ENCODE measurements at places on chromosomes 16 and 17.

DNA sequence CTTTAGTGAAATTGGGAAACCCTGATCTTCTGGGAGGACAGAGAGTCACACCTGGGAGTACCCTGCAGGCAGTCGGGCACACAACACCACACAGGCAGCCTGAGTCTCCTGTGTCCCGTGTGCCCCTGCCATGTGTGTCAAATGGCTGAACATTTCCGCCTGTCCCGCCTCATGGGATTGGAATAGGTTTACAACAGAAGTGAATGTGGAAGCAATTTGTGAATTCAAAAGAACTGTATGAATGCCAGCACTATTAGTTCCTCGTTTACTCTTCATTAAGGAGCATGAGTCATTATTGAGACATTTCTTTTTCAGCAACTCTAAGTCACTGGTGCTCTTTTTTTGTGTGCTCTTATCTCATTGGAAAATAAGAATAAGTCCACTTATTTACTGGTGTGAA lies 226.5 kb downstream of the PMP22 start:
- no peak for DNase-seq

DNA sequence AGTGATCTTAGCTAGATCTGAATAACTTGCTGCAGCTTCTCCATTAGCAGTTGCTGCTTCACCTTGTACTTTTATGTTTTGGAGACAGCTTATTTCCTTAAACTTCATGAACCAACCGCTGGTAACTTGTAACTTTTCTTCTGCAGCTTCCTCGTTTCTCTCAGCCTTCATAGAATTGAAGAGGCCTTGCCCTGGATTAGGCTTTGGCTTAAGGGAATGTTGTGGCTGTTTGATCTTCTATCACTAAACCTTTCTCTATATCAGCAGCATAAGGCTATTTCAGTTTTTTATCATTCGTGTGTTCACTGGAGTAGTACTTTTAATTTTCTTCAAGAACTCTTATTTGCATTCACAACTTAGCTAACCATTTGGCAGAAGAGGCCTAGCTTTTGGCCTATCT lies 21.5 kb upstream of the TMEM92 start:
- DNase-seq: no peak

DNA sequence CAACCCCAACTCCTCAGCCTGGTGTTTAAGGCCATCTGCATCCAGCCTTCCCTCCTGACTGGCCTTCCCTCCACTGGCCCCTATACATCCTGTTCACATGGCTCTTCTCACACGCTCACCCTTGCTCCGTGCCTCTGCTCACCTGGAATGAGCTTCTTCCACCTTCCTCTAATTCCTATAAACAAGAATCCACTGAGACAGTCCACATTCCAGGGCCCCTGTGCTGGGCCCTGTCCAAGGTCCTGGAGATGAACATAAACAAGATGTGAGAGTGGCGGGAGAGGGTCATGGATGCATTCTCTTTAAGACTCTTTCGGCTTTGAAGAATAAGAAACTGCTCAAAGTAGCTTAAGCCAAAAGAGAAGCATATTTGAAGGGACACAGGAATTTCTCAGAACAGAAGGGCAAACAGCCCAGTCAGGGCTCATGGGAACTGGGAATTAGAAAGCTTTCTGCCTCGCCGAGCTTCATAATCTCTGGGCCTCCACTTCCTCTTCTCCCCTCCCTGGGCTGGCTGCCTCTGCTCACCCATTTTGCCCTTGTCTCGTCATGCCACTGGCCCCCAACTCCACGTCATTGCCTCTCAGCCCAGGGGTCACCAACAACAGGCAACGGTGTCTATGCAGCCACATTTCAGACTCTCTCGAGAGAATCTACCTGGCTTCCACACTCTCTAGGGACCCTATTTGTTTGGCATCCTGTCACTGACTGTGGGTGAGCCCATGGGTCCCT lies 13.5 kb downstream of the SPPL2C start:
- no peak for DNase-seq

DNA sequence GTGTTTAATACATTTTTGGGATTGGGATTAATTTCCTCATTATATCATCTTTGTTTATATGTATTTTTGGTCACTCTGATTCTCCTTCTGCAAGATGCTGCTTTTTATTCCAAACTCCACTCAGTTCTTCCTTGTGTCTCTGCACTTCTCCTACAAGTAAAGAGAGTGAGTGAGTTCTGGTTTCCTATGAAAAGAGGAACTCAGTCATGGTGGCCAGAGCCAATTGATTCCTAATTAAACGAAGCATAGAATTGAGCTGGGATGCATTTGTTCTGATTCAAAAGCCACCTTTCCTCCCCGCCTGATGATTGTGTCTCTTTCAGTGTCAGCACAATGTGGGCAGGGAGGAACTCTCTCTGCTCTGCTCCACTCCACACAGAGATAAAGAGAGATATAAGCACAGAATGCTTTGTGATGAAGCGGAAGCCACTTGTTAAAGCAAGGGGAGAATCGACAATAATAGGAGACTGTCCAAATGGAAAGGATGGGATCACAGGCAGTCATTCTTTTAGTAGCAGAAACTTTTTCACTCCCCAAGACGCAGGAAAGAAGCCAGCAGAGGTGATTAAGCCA lies 121.3 kb upstream of the GOT2 start:
- no peak for DNase-seq

- DNase-seq: no peak
Observed at GRCh38 chr17:54985476-54985875, 16.9 kb downstream of the STXBP4 start.

GRCh38 chr17:39699818-39700147 lies at the start of gene ERBB2:
ERBB2 (plus strand) TSS chr17:39700064; CDS start chr17:39700239, 175 bp downstream.
- no peak for DNase-seq

DNA sequence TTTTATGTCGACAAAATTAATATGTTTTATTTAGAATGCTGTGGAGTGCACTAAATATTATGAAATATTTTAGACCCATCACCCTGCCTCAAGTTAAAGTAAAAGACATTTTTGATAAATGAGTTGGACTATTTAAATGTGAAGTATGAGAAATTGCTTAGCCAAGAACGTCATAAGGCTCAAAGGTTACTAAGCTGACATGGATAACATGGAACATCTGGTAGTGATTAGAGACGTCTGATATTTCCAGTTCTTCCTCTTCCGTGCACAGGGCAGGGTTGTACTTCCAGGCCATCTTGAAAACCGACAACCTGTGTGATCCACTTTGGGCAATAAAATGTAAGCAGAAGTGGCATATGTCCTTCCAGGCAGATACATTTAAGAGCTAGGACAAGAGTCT lies 7.2 kb upstream of the CCL8 start:
- no peak for DNase-seq

GRCh38 chr16:75264457-75264998 lies 13.1 kb upstream of the BCAR1 start:
- DNase-seq: no peak

- DNase-seq: no peak
Observed at GRCh38 chr17:38702916-38703741, 1.9 kb upstream of the MLLT6 start.

DNA sequence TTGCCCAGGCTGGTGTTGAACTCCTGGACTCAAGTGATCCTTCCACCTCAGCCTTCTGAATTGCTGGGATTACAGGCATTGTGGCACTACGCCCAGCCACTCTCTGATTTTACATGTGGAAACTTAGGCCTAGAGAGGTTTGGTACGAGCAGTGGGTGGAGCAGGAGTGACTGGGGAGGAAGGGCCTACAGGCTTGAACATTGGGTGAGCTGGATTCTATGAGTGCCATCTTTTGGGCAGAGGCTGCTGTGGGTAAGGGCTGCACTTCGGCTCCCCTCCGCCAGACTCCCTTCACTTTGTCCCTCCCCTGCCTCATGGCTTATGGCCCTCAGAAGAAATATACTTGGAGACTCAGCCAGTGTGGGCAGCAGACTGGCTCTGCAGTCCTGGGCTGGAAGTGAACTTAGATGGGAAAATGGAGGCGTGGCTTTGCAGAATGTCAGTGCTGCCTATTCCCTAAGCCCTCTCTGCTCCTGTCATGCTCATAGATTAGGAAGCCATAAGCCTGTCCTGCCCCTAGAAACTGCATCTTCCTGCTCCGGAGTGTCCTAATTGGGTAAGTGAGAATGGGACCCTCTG lies 9.5 kb upstream of the MRC2 start:
- no peak for DNase-seq

DNA sequence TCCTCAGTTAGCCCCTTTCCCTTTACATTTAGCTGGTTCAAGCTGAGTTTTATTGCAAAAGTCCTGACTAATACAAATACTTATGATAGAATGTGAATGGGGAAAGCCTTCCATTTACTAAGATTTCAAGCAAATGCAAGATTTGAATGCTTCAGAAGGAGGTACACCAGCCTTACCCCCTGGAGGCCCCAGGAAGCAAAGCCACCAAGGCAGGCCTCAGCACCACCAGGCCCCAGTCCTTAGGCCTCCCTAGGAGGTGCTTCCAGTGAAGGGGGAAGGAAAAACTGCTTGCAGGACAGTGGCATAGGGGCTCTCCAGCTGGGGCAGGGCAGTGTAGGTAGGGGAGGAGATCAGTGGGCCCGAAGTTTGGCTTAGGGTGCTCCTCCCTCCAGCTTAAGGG lies 7.3 kb upstream of the PRPSAP2 start:
- DNase-seq: no peak

DNA sequence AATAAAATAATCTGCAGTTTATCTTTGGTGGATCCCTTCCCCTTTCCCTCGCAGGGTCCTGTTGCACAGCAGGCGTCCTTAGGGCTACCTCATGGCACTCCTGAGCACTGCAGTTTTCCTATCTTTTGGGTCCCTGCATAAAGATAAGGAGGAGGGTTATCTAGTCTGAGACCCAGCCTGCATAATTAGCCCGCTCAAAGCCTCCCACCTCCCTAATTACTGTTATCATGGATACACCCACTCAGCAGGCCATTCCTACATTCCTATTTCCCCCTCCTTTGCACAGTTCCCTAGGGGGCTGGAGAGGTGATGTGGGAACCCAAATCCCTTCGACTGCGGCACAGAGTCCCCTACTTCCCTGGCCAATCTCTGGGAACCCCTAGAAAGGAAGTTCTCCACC lies 5.1 kb upstream of the CLUH start:
- no peak for DNase-seq

GRCh38 chr16:81601601-81602255 lies 157.1 kb downstream of the CMIP start:
- no peak for DNase-seq

GRCh38 chr17:12421077-12421476 lies 244.6 kb upstream of the MYOCD start:
- no peak for DNase-seq

DNA sequence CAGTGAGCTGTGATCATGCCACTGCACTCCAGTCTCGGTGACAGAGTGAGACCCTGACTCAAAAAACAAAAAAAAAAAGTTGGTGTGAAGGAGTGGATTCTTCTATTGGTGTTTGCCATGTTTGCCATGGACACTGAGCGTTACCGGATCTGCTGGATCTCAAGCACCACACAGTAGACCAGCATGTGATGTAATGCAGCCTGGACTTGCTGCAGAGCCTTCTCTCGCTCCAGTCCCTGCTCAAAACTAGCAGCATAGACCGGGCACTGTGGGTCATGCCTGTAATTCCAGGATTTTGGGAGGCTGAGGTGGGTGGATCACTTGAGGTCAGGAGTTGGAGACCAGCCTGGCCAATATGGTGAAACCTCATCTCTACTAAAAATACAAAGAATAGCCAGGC lies 50.4 kb downstream of the BCL7C start:
- no peak for DNase-seq

- DNase-seq: no peak
Observed at GRCh38 chr17:50337956-50338355, 8.0 kb upstream of the XYLT2 start.

GRCh38 chr17:56083475-56083874 lies 69.8 kb upstream of the ANKFN1 start:
- DNase-seq: no peak

GRCh38 chr17:60148373-60148772 lies 1.4 kb upstream of the CA4 start:
- DNase-seq: no peak

- no peak for DNase-seq
Observed at GRCh38 chr16:86035906-86036305, 136.9 kb downstream of the IRF8 start.

DNA sequence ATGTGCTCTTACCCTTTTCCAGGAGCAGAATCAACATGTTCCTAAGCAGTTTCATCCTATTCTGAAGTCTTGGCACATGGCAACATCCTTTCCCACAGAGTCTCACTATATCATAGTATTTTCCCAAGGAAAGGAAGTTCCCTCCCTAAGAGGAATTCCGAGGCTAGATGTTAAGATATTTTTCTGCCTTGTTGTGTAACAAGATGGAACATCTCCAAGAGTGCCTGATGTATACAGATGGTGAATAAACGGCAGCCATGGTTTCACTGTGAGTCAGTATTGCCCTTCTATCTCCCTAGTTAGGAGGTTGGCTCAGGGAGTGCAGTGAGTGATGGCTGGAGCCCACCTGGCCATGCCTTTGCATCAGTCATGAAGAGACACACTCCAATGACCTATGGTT lies 48.2 kb downstream of the SPACA3 start:
- DNase-seq: no peak

DNA sequence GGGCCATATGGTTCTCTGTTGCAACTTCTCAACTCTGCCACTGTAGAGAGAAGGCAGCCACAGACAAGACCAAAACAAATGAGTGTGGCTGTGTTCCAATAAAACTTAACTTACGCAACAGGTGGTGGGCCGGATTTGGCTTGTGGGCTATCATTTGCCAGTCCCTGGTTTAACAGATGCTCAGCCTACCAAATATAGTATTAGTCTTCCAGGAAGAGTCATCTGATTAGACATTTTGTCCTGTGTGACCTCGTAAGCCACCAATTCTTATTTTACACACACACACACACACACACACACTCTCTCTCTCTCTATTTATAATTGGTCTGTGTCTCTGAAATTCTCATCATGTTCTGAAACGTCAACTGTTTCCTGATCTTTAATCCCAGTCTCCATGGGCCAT lies 245.9 kb downstream of the XYLT1 start:
- no peak for DNase-seq

GRCh38 chr16:68948230-68948910 lies 105.0 kb downstream of the TANGO6 start:
- DNase-seq: no peak

GRCh38 chr16:68380676-68381362 lies 67.5 kb downstream of the SMPD3 start:
- no peak for DNase-seq

- no peak for DNase-seq
Observed at GRCh38 chr17:39772415-39772814, 34.7 kb downstream of the GRB7 start.

GRCh38 chr16:17511340-17511739 lies 40.6 kb upstream of the XYLT1 start:
- DNase-seq: no peak

GRCh38 chr16:87206646-87207451 lies 110.3 kb downstream of the C16orf95 start:
- no peak for DNase-seq

- no peak for DNase-seq
Observed at GRCh38 chr17:82277851-82278250, 4.4 kb upstream of the CSNK1D start.
